ENCODE measurements at places on chromosomes 6 and 20.

DNA sequence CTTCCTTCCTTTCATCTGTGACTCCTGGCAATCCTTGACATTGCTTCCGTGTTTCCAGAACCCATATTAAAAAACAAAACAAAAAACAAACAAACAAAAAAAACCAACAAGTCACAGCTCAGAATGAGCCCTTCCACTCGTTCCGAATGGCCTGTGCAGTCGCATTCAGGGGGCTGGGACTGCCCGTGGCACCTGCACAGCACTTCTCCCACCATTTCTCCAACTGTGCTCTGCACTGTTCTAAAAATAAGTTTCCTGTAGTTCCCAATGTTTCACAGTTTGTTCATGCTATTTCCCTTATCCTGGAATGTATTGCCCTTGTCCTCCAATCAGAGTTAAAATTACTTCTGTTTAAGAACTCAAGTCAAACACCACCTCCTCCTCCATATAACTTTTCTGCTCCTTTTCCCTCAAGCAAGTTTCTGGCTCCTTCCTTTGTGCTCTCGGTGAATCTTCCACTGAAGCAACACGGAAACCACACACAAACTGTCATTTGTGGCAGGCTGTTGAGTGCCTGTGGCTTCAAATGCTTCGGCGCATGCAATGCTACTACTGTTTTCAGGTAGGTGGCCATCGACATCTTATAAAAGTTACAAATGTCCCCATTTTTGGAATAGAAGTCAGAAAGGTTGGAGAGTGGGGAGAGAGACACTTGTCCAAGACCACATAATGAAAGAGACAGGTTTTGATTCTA, 57.7 kb downstream of the PDE10A start:
- no peak for DNase-seq

DNA sequence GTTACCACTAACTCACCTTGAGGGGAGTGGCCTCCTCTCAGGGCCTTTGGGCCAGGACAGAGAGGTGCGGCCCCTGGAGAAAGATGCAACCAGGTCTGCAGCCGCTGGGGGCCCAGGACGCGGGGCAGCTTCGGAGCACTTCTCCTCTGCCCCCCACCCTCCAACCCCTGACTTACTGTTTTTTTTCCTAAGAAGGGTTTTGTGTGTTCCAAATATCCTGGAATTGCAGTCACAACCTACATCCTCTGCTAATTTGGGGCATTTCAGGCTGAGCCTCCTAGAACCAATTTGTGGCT, 1.7 kb downstream of the LINC00237 start:
- DNase-seq: no peak

GRCh38 chr6:56904068-56904467, 50.8 kb upstream of the BEND6 start:
- no peak for DNase-seq

GRCh38 chr6:88626460-88626859, 337.0 kb downstream of the RNGTT start:
- no peak for DNase-seq

GRCh38 chr6:124226396-124226795, 422.7 kb downstream of the NKAIN2 start:
- no peak for DNase-seq

- no peak for DNase-seq
These were observed 77.6 kb downstream of the SRC start for GRCh38 chr20:37423545-37423944.

DNA sequence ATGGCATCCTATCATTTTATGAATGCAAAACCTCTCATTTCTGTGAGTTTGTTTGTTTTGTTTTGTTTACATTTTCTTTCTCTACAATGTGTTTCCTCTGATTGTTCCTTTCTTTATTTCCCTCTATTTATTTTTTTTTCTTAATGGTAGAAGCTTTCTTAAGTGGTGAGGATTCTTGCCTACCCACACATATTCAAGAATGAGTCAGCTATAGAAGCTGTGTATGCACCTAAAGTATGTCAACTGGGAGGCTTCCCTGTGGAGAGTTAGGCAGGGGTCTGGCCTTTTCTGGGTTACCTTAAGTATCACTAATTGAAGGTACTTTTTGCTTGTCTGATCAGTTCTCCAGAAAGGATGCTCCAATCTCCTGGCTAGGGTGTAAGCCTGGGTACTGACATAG, 354.0 kb downstream of the ESR1 start:
- no peak for DNase-seq

- no peak for DNase-seq
These were observed 49.8 kb downstream of the ZDHHC14 start for GRCh38 chr6:157430834-157431233.

DNA sequence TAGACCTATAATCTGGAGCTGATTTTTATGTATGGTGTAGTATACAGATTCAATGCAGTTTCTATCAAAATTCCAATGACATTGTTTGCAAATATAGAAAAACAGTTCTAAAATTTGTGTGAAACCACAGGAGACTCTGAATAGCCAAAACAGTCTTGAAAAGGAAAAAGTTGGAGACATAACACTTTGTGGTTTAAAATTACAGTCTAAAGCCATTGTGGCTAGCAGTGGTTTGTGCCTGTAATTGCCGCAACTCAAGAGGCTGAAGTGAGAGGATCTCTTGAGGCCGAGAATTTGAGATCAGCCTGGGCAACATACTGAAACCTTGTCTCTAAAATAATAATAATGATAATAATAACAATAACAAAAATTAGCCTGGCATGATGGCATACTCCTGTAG, 213.7 kb downstream of the CDKAL1 start:
- DNase-seq: no peak

DNA sequence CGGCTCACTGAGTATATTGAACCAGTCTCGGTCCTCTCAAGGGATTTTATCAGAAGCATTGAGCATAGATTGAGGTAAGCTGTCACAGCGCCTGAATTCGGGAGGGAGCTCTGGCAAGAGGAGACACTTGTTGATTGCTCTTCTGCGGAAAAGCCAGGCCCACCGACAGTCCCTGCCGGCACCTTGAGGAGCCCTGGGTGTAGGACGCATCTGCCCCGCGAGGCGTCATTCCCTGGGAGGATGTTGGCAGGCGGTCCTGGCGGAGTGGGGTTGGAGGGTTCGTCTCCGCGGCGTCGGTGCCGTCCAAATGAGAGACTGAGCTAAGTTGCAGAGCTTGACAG, 843 bp downstream of the FBXO9 start:
- peak; percentile 55 for DNase-seq

- DNase-seq: no peak
These were observed 343.0 kb downstream of the NRN1 start for GRCh38 chr6:5663739-5664138.

DNA sequence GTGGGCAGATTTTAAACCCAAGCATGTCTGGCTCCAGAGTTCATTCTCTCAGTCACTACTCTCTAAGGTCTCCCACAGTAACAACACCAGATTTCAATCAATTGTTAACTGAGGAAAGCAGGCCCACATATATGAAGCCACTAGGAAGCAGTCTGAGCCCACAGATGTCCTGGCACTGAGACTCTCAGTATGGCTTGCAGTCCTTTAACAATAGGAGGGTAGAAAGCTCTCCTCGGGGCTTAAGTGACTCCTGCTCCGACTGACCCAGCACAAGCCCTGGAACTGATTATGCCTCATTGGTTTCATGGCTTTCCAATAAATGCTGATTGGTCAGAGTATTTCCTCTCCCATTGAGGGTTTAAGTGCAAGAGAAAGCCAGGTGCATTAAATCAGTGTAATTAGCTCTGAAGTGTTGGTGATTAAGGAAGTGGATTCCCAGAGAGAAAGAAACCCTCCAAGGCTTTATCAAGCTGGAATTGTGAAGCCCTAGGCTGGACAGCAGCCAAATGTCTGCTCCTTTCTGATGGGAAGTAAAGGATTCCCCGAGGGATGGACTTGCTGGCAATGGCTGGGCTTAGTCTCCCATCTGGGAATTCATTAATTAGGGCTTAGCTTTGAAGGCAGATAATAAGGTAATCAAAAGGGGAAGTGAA, 76.6 kb upstream of the PROKR2 start:
- no peak for DNase-seq

- DNase-seq: no peak
These were observed 118.7 kb downstream of the NFATC2 start for GRCh38 chr20:51423810-51424209.

DNA sequence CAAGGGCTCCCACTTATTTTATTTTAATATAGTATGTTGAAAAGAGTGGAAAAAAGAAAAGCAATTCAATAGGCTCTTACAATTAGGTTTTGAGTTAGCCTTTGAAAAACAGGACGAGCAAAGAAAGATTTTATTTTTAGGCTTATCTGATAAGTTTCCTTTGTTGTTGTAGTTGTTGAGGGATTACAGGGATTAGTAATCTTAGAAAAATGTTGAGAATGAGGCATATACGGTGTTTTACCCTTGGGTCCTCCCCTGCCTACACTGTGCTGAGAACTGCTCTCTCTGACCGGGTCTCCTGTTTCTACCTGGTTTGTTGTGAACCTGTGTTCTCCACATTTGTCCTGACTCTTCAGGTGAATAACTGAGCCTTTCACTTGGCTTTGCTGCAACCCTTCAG, 16.7 kb downstream of the TRAPPC3L start:
- no peak for DNase-seq

GRCh38 chr6:10576226-10576625, 55.1 kb downstream of the GCNT2 start:
- DNase-seq: peak; percentile 66

DNA sequence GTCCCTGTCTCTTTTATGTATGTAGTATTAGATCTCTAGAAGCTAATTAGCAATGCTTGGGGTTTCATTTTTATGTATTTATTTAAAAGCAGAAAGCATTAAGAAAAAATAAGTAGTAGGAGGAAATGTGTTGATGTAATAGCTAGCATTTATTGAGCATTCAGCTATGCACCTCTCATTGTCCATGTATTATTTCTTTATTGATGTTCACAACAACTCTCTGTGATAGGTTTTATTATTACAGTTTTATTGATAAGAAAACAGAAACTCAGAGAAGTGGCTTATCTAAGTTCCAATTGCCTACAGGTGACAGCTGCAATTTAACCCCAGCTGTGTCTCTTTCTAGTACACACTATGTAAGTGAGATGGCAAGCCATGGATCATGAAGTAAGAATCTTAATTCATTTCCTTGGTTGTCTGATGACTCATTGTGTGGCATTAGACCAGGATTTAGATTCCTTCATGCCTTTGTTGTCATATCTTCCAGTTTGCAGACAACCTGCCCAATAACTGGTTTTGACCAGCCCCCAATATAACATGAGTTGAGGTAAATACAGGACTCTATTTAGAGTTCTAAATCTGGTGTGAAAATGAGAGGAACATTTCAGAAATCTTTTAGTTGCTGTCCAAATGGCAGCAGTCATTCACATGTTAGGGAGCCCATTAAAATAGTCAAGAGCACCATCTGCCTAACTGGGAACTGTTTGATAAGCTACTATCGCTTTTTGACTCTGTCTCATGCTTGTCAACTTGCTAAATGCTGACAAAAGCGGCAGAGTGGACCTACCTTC, 170.8 kb upstream of the PHACTR1 start:
- no peak for DNase-seq

- no peak for DNase-seq
These were observed 92.6 kb downstream of the COL19A1 start for GRCh38 chr6:69958978-69959377.

GRCh38 chr6:44224029-44224964, 902 bp downstream of the SLC29A1 start:
- DNase-seq: peak; percentile 36

GRCh38 chr20:1108437-1108920, 9.9 kb upstream of the PSMF1 start:
- DNase-seq: peak; percentile 70

DNA sequence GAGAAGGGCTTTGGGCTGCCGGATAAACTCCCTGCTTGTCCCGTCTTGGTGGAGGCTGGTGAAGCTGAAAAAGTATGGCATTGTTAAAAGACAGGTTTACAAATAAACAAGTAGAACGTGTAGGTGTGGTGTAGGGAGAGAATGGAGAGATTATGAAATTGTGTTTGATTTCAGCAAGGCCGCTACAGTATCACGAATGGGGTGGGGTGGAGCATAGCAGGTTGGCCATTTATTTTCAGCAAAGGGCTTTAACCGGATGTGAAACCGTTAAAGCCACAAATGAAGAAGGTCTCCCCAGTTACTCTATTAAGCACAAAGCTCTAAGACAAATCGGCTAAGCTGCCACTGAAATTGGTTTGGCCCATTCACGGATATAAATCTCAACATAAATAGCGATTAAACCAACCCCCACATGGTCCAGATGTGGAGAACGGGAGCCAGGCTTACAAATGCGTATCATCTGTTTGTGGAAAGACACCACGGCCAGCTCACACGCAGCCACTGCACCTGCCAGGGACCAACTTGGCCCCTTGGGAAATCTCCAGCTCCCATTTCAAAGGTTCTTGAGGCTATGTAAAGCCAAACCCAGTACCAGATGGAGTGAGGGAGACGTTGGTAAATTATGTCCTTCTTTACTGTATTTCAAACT, 94.0 kb downstream of the ZMYND8 start:
- no peak for DNase-seq

DNA sequence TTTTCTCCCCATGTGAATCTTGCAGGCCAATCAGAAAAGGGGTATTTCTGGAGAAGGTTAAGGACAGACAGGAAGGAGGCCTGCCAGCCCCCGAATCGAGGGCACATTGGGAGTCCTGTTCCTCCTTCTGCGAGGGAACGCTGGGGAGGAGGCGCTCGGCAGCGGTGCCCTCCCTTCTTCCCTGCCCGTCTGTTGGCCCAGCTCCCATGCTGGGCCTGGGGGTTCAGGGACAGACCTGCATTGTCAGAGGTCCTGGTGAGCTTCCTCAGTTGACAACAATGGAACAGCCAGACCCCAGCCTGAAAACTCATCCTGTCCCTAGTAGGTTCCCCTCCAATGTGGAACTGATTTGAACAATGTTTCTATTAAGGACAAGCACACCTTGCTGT, 15.1 kb upstream of the SYNJ2 start:
- no peak for DNase-seq

GRCh38 chr6:92810913-92811312, 608.4 kb downstream of the EPHA7 start:
- peak; percentile 39 for DNase-seq

- peak; percentile 4 for DNase-seq
These were observed 544.6 kb upstream of the BTBD3 start for GRCh38 chr20:11372876-11373790.

- DNase-seq: no peak
These were observed 47.2 kb downstream of the FILIP1 start for GRCh38 chr6:75446241-75446880.

- peak; percentile 73 for DNase-seq
These were observed 30.8 kb upstream of the APMAP start for GRCh38 chr20:25023356-25023755.

- peak; percentile 66 for DNase-seq
These were observed 52.1 kb upstream of the BEND6 start for GRCh38 chr6:56902641-56903464.

GRCh38 chr20:23162887-23163286, 76.8 kb upstream of the CD93 start:
- no peak for DNase-seq

- no peak for DNase-seq
These were observed 67.9 kb upstream of the TENT5A start for GRCh38 chr6:81820422-81820821.

DNA sequence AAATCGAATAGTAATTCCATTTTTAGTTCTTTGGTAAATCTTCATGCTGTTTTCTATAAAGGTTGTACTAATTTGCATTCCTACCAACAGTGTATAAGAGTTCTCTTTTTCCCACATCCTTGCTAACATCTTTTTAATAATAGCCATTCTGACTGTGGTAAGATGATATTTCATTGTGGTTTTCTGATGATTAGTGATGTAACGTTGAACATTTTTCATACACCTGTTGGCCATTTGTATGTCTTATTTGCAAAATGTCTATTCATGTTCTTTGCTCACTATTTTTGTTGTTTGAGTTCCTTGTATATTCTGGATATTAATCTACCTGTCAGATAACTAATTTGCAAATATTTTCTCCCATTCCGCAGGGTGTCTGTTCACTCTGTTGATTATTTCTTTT, 64.5 kb downstream of the LIN28B start:
- no peak for DNase-seq

- DNase-seq: no peak
These were observed 134.3 kb downstream of the KIF6 start for GRCh38 chr6:39590871-39591393.

Measured in hematopoietic multipotent progenitor cell treated with erythropoietin and hydrocortisone succinate and interleukin-3 and kit ligand, for 8 days (in vitro differentiated cells).